ENCODE measurements at places on chromosomes 4 and X. TPM values are rescaled to one million over a fixed set of nuclear protein-coding genes. Genes with fewer than 3 reads are reported as not detected.

C4orf33 gene
- 14.6 TPM for total RNA-seq

TEX13C gene
- not detected for total RNA-seq

GRCh38 chr4:19224820-19225219 is 1026.9 kb upstream of the SLIT2 start:
- no peak for DNase-seq

PNMA3 gene
- 1.4 TPM for total RNA-seq

DNA sequence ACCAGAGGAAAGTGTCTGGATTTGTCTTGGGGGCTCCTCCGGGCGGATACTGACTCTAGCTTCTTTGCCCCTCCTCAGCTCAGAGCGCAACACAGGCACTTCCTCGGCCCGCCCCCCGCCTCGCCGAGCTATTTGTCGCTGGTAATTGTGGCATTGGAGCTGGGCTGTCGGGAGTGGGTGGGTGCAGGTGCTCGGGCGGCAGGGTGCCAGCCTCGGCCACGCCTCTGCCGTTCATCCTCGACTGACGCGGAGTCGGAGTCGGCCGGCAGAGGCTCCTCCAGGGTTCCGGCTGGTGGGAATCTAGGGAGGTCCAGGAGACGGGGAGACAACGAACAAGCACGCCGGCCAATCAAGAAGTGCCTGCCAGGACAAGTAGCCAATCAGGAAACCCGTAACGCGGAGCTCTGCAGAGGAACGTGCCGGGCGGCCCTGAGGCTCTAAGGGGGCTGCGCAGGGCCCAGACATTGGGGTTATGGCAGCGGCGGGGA is 3.9 kb upstream of the SYN1 start:
- DNase-seq = peak; percentile 38

GRCh38 chr4:183747931-183748670 is 89.0 kb downstream of the TRAPPC11 start:
- DNase-seq = no peak

GRCh38 chr4:83012200-83012686 is 1.6 kb upstream of the LIN54 start:
- peak; percentile 49 for DNase-seq

DNA sequence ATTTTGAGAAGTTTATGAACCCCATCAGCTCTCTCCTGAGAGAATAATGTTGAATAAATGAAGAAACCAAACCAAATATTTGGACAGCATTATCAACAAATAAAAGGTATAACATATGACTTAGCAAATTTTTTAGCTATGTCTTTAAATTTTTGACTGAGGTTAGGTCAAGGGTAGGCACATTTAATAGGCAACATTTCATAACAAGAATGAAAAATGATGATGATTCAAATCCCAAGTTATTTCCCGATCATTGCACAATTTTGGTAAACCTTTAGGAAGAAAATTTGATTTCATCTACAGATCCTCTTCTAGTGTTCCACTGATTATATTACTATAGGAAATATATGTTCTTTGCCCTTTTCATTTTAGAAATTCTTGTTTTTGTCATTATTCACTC is 123.7 kb upstream of the TLR3 start:
- no peak for DNase-seq

- DNase-seq = peak; percentile 77
Measured at GRCh38 chr4:108036213-108036612, 46.5 kb downstream of the HADH start.

DNA sequence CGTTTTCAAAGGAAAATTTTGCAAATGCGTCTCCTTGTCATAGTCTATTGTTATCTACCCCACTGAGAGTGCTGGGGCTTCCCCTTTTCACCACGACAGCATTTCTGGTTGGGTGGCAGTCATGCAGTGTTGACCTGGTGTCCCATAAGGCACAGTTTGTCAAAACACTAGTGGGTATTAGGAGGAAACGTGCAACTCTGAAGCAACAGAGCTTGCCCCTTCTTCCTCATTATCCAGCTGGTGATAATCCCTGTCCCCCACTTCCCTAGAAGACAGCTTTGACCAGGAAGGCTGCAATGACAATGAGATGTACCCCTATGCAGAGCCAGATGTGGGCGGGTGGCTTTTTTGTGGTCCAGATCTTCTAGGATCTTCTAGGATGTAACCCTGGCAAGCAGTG is 1.8 kb downstream of the TBC1D1 start:
- peak; percentile 63 for DNase-seq

CLCN4 gene
- total RNA-seq = 0.04 TPM

DNA sequence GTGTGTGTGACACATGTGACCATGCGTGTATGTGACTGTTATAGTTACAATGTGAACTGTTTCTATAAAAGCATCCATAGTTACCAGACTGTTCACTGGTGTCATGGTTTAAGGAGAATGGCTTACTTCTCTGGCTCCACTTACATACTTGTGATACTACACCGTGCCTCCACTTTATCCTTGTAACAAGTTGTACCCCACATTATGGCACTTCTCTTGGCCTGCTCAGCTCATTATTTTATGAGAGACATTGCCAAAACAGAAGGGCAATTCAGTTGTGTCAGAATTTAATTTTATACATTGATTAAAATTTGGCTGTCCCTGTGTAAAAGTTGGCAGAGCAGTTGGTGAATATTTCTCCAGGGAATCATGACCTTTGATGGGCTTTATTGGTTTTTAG is 62.4 kb upstream of the TBC1D14 start:
- no peak for DNase-seq

DNA sequence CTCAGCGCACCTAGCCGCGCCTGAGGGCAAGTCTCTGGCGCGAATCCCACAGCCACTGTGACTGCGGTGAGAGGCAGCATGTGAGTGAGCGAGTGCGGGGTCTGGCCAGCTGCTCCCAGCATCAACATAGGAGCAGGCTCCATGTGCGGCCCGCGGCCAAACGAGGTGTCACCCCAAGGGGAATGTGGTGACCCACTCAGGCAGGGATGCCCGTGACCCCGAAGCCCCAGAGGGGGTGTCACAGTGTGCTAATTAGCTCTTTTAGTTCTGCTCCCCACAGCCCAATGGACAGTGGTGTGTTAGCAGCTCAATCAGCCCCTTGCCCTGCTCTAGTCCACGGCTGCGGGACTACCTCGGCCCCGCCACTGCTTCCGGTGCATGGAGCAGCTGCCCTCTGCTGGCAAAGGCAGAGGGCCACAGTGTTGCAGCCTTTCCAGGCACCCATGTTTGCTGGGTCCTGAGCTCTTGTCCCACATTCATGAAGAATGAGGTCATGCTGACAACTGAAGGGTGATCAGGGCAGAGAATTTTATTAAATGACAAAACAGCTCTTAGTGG is 61.4 kb downstream of the AGA start:
- no peak for DNase-seq

- no peak for DNase-seq
Measured at GRCh38 chr4:95560774-95561173, 12.0 kb upstream of the UNC5C start.

GK gene
- total RNA-seq = 30.4 TPM

NDP gene
- total RNA-seq = not detected

NPY2R gene
- total RNA-seq = not detected

ABLIM2 gene
- 0.41 TPM for total RNA-seq

GRCh38 chr4:83677656-83678055 is 141.7 kb downstream of the GPAT3 start:
- no peak for DNase-seq

- DNase-seq = no peak
Measured at GRCh38 chr4:9867751-9868425, 86.5 kb downstream of the DRD5 start.

GRCh38 chr4:72568959-72569718 is at the start of gene ADAMTS3:
Gene ADAMTS3, minus strand, starts transcription at chr4:72569221. Its CDS starts 459 bp downstream, at chr4:72568762.
- DNase-seq = peak; percentile 11

GAGE1 gene
- not detected for total RNA-seq

ATP5ME gene
- total RNA-seq = 284 TPM

- no peak for DNase-seq
Measured at GRCh38 chr4:1207603-1208265, 35.4 kb upstream of the SPON2 start.

ZNF711 gene
- total RNA-seq = 1.5 TPM

- DNase-seq = no peak
Measured at GRCh38 chr4:94171616-94172015, 36.0 kb upstream of the SMARCAD1 start.

GRCh38 chr4:81030061-81030980 is at the start of gene BMP3:
Gene BMP3, plus strand, starts transcription at chr4:81030708. Its CDS starts 577 bp downstream, at chr4:81031285.
- DNase-seq = peak; percentile 15

DNA sequence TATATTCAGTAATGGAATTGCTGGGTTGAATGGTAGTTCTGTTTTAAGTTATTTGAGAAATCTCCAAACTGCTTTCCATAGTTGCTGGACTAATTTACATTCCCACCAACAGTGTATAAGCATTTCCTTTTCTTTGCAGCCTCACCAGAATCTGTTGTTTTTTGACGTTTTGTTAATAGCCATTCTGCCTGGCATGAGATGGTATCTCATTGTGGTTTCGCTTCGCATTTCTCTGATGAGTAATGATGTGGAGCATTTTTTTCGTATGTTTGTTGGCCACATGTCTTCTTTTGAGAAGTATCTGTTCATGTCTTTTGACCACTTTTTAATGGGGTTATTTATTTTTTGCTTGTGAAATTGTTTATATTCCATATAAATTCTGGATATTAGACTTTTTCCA is 13.6 kb upstream of the MAGED4B start:
- no peak for DNase-seq

DNA sequence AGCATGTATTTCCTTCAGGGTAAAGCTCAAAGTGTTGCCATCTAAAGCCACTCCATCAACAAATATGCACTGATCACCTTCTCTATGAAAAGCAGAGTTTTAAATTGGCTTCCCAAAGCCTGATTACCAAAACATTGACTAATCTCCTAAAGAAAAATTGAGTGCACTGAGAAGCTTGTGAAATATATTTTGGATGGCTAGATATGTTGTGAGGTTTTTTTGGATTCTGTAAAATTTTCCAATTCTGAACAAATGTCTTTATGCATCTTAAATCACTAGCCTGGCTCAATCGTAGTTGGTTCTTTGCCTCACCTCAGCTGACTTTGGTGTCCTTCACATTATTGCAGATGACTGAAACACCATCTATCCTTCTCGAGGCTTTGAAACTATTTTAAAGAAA is 14.9 kb upstream of the EXOSC9 start:
- DNase-seq = no peak
